ENCODE measurements at places on chromosomes 12 and 14. TPM values are rescaled to one million over a fixed set of nuclear protein-coding genes. Genes with fewer than 3 reads are reported as not detected.

The AKAP6 gene
- total RNA-seq: 223 TPM

The RNASE4 gene
- 2.6 TPM for total RNA-seq

The MIP gene
- not detected for total RNA-seq

The KCNC2 gene
- total RNA-seq: 20.2 TPM

The PLCZ1 gene
- total RNA-seq: 0.82 TPM

The HOXC6 gene
- not detected for total RNA-seq
